ENCODE measurements at places on chromosomes 3 and 15.

DNA sequence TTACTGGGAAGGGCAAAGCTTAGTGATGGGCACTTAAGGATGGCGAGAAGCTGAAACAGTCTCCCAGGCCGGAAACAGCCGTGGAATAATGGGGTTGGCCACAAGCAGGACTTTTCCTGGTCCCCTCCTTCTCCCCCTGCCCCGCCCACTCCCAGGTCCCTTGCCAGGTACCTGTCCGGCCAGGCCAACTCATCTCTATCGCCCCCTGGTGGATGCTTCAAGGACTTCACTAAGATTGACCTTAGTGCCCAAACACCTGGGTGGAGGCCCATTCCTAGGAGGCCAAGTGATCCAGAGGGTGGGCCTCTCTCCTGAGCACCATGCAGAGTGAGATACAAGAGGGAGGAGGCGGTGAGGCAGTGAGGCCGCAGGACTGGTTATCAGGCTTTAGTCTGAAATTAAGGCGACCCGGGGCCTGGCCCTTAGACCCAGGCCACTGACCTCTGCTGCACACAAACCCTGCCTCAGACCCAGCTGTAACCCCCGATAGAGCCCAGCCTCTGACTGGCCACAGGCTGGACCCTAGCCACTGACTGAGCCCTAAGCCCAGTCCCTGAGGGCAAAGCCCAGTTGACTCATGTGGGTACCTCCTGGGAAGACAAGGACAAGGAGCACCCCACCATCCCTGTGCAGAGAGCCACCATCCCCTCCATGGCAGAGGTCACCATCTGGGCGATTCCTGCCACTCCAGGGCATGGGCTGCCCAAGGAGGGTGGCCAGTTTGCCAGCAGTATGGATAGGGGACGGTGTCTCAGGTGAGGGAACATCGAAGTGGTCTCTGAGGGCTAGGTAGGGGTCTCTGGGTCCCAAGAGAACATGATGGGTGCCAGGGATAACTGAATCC lies 37.6 kb downstream of the VIPR1 start:
- DNase-seq, result peak; percentile 25

DNA sequence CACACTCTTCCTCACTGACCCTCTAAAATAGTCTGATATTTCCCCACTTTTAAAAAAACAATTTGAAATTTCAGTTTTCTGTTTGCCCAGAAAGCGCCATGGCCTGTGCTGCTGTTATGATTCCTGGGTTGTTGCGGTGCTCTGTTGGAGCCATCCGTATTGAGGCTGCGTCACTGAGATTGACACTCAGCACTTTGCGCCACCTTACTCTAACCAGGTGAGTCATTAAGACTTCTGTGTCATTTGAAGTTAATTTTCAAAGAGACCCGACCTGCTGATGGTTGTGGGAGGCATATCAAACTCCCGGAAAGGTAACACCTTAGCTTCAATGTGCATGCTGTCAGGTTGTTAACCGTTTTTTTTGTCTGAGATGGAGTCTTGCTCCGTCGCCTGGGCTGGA lies 5.8 kb downstream of the OXNAD1 start:
- DNase-seq, result no peak

DNA sequence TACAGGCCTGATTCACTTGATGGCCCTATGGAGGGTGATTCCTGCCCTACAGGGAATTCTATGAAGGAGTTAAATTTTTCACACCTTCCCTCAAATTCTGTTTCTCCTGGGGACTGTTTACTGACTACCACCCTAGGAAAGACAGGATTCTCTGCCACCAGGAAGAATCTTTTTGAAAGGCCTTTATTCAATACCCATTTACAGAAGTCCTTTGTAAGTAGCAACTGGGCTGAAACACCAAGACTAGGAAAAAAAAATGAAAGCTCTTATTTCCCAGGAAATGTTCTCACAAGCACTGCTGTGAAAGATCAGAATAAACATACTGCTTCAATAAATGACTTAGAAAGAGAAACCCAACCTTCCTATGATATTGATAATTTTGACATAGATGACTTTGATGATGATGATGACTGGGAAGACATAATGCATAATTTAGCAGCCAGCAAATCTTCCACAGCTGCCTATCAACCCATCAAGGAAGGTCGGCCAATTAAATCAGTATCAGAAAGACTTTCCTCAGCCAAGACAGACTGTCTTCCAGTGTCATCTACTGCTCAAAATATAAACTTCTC lies 43.6 kb downstream of the BLM start:
- no peak for DNase-seq

GRCh38 chr3:155658671-155659261 lies 86.1 kb downstream of the PLCH1 start:
- DNase-seq, result no peak

DNA sequence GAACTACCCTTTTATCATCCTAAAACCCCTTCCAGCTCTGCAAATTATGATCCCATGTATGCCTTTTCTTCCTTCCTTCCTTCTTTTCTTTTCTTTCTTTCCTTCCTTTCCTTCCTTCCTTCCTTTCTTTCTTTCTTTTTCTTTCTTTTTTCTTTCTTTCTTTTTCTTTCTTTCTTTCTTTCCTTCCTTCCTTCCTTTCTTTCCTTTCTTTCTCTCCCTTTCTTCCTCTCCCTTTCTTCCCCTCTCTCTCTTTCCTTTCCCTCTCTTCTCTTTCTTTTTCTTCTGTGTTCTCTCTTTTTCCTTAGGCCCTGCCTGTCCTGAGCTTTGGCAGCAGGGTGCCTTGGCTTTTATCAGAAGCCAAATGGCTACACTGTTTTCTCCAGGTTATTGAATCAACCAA lies 66.8 kb downstream of the IQCH start:
- DNase-seq, result no peak

DNA sequence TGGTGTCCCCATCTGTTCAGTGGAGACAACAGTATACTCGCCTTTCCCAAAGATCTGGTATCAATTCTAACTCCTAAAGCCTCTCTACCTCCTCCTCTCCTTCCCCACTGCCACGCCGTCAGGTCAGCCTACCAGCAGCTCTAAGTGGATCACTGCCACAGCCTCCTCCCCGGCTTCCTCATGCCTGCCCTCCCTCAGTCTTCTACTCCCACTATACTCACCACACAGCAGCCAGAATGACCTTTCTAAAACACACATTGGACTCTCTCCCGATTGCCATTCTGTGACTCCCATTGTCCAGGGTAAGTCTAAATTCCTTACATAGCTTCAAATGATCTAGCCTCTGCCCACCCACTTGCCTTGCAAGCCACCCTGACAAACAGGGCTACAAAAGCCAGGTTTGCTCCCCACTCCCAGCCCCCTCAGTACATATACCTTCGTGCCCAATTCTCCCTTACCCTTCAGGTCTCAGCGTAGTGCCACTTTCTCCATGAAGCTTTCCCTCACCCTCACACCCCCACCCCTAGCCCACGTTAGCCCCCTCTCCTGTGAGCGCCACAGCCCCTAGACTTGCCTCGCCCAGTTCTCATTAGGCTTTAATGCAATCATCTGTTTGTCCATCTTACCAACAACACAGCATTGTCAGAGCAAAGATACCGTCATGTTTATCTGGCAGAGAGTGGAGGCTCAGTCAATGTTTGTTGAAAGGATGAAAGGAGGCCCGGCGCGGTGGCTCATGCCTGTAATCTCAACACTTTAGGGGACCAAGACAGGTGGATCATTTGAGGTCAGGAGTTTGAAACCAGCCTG lies 9.5 kb upstream of the SEMA7A start:
- DNase-seq, result peak; percentile 73

GRCh38 chr3:16513141-16514020 lies at the start of gene RFTN1:
TSS of gene RFTN1 (minus strand) at chr3:16513699. CDS start at chr3:16493869, 19,830 bp downstream.
- DNase-seq, result peak; percentile 81

- DNase-seq, result no peak
Measured at GRCh38 chr3:14907043-14907966, 40.1 kb upstream of the NR2C2 start.

- no peak for DNase-seq
Measured at GRCh38 chr3:106125321-106125720, 256.5 kb upstream of the CBLB start.

DNA sequence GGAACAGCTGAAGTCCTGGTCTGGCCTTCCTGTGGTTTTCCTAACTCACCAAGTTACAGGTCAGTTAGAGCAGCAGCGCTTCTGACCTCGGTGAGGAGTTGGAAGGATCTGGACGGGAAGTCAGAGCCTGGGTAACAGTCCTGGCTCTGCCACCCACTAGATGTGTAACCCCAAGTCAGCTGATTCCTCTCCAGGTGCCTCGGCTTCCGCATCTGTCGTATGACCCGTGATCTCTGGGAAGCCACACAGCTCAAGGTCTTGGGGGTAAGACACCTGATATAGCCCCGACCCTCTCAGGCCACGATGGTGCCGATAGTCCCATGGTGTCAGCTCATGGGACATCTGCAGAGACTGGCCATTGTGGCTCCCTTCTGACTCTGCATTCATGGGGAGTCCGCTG lies 8.3 kb upstream of the PIGZ start:
- DNase-seq, result no peak

Measured in EH (cell line).